Left forelimb (tissue), 1 donor: ENCODE measurements at places on chromosomes 4 and X.
A peak's percentile ranks its signal among the peaks of the same experiment; 100 is the strongest.

GRCh38 chrX:10728806-10729389, 108.5 kb upstream of the MID1 start:
- DNase-seq: no peak

DNA sequence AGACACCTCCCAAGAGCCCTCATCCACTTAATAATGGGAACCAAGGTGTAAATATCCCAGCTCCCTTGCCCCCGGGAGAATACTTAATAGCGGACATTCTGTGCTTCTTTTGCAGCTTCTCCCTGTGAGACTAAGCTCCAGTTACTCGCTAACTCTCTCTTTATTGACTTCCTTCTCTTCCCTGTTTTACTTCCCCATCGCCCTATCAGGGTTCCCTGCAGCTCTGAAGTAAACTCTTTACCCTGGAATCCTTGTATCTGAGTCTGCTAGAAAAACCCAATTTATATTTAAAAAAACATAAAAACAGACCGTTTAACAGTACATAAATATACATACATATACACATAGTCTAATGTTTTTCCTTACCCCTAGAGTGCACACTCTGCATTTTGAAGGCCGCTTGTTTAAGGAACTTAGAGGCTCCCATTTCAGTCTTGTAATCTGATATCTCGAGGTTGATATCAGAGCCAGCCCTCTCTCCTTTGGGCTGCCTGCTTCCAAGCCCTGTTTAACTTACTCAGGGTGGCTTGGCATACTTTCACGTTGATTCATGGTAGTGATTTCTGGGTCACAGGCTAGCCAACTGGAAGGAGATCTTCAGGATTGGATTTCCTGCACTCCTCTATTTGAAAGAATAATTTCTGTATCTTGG, 177.4 kb upstream of the SCML1 start:
- DNase-seq: no peak

GRCh38 chr4:142265536-142265935, 580.6 kb downstream of the INPP4B start:
- no peak for DNase-seq

DNA sequence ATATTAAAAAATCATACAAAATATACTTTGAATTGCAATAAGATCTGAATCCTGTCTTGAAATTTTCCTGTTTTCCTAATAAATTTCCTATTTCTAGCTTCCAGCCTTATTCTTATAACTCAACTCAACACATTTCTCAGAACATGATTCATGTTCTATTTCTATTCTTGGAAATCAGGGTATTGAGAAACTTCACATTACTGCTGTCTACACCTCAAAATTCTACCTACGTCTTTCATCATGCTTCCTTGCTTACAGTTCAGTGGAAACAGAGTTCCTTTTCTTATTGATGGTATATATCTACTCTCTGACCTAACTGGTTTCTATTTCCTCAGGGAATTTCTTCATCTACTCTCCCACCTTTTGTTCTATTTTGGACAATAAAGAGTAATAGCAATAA, 2139.0 kb downstream of the ARAP2 start:
- DNase-seq: no peak

DNA sequence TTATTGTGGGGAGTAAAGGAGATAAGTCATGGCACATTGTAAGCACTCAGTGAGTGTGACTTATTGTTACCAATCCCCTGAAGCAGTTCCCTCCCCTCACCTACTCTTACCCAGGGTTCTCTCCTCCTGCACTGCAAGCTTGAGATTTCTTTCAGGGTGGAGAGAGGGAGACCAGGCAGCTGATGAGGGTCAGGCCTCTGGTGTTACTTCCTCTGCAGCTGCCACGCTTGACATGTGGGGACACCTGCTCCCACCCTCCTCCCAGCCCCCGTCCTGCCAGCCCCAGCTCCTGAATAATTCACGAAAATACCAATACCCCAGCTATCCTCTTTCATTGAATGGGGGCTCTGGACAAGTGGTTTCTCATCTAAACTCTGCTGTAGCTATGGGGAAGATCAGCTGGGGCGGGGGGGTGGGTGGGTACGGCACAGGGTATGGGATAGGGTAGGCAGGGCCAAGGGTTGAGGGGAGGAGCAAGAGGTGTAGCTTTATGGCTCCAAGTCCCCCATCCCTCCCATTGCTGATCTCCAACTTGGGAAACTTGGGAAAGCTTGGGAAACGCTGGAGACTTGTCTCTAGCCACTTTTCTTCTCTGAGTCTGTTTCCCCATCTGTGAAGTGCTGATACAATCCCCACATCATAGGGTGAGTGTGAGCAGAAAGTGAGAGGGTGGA, 148.5 kb upstream of the PJA1 start:
- DNase-seq: no peak

DNA sequence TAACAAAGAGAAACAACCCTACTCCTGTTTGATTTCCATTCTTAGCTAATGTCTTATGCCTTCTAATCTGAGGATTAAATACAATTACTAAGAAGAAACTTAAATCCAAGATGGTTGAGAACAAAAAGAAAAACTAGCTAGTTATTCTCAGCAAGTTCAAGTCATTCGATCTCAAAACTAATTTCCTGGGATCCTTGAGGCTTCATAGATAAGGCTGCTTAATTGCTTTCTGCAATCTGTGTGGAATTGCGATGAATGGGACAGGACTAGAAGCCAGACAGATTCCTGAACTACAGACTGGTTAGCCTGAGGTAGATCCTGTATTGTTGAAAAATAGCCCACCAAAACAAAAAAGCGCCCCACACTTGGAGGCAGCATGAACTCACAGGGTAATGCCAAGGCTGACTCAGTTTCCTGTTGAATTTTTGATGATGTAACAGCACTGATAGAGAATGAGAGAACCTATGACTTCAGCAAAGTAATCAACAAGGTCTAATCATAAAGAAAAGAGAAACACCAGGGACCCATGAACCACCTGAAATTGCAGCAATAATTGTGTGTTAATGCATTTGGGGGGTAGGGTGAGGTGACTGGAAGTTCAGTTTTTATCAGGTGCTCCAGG, 33.9 kb downstream of the KLHL15 start:
- no peak for DNase-seq

GRCh38 chrX:101729986-101730385, 70.3 kb upstream of the ARMCX2 start:
- no peak for DNase-seq

GRCh38 chrX:49165901-49166881, 3.6 kb downstream of the MAGIX start:
- peak; percentile 76 for DNase-seq

DNA sequence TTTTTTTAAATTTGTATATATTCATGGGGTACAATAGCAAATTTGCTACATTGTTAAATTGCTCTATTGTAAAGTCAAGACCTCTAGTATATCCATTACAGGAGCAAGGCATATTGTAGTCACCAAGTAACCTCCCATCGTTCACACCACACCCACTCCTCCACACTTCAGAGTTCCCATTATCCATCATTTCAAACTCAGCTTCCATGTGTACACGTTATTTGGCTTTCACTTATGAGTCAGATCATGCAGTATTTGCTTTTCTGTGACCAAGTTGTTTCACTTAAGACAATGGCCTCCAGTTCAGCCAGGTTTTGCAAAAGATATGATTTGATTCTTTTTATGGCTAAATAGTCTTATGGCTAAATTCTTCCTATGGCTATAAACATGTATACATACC, 2614.2 kb downstream of the PCDH7 start:
- DNase-seq: no peak

DNA sequence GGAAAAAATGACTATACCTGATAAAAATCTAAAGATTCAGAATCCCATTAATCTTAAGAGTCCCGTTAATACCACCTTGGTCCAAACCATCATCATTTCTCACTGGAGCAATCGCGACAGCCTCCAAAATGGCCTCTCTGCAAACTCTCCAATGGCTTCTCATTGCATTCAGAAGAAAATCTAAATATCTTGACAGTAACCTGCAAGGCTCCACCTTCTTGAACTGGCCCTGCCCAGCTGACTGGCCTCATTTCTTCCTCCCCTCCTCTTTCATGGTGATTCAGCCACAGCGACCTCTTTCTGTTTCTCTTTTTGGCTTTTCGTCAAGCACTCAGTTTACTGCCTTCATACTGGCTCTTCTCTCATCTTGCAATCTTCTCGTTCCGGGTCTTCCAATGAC, 56.2 kb upstream of the GPRIN3 start:
- no peak for DNase-seq

- DNase-seq: no peak
Observed at GRCh38 chr4:16717266-16717970, 181.0 kb downstream of the LDB2 start.

GRCh38 chr4:41373221-41373620, 116.5 kb downstream of the UCHL1 start:
- DNase-seq: no peak

DNA sequence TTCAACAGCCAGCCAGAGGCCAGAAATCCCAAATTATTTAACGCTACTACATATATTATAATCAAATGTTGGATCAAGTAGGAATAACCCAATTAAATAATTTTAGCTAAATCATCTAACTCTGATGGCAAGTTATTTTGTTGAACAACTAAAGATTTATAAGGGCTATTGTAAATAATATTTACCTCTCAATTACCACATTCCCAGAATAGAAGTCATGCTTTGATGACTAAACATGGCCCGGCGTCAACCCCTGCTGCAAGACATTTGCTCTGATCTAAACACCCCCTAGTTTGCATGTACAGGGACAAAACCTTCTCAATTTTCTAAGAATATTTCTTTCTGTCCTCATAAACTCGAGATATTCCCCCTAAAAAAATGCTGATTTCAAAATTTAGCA, 14.2 kb downstream of the VEGFC start:
- no peak for DNase-seq

DNA sequence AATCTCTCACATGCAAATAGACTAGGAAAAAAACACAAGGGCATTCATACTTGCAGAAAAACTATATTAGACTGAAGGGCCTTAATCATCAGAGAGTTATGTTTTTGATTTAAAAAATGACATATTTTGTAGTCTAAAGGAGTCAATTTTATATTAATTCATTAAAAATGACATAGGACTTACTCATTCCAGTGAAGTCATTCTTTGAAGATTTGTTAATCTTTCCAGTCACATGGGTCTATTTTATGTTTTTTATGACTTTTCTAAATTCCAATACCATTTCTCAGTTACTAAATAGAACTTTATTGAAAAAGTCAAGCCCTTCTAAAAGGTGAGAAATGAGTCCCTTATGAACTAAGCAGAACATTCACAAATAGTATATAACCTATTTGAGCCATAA, 743.8 kb upstream of the INTU start:
- DNase-seq: no peak

- DNase-seq: no peak
Observed at GRCh38 chr4:71533121-71533520, 194.3 kb downstream of the SLC4A4 start.

DNA sequence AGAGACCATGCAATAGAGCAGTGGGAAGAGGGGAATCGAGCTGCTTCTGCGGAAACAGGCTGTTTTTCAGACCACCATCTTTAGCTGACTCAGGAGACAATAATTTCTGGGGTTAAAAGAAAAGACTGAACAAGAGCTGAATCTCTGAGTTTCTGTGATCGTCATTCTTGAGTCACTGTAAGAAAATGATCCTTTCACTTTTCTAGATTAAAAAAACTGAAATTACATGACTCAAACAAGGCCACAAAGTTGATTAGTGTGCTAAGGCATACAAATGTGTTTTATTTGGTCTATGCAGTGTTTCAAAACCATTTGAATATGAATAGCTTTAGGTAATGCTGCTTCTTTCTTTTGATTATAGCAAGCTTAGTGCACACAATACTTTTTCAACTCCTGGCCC, 194.4 kb upstream of the RPL34 start:
- DNase-seq: no peak

DNA sequence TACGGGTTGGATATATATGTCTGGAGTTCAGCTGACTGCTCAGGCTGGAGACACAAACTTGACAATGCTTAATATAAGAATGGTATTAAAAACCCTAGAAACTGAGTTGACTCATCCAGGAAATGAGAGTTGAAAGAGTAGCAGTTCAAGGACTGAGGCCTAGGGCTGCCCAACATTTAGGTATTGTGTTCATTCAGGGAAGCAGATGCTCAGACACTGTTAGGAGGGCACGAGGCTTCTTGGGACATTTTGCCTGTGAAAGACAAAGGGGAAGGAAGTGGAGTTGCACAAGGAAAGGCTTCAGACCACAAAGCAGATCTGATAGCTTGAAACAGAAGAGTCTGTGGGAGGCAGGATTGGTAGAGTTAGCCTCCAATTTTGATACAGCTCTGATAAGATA, 52.0 kb upstream of the HS3ST1 start:
- no peak for DNase-seq

GRCh38 chrX:103538728-103539127, 19.4 kb upstream of the RAB40A start:
- DNase-seq: no peak

DNA sequence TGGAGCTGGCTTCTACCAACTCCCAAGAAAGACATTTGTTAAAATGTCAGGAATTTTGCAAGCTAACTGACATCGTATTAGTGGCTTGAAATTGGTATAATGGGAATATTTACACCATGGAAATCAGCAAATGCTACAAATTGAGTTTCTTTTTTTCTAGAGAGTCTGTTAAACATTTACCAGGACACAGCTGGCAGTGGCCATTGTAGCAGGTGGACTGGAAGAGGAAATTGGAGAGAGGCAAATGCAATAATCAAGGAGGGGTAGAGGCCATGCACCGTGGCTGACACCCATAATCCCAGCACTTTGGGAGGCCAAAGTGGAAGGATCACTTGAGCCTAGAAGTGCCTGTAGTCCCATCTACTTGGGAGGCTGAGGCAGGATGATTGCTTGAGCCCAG, 32.9 kb upstream of the TSR2 start:
- DNase-seq: no peak

GRCh38 chr4:149531861-149532260, 283.8 kb downstream of the IQCM start:
- DNase-seq: no peak

GRCh38 chr4:142846729-142847596, 862 bp upstream of the INPP4B start:
- DNase-seq: peak; percentile 64

DNA sequence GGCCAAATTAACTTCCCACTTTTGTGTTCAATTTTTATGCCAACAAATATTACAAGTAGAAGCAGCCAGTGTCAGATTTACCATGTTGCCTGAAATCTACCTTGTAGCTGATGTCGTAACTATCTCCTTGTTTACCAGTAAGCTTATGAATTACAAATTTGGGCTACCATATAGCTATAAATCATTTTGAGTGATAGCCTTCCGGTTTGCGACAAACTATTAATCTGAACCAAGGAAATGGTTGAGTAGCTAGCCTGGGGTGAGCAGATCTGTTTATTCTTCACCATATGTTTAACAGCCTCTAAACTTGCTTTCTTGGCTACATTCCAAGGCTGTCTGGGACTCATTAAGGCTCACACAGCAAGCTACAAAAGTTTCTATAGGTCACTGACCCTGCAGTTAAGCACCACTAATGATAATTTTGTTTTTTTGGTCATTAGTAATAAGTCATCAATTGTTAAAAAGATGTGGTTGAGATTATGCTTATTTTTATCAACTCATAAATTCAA, 218.7 kb upstream of the SPOCK3 start:
- no peak for DNase-seq

- no peak for DNase-seq
Observed at GRCh38 chr4:78320349-78320935, 231.1 kb upstream of the ANXA3 start.

GRCh38 chrX:132171881-132172280, 44.1 kb upstream of the FRMD7 start:
- no peak for DNase-seq

GRCh38 chrX:3351276-3351675, 4.8 kb upstream of the MXRA5 start:
- DNase-seq: no peak
